ENCODE measurements at places on chromosomes 7 and 10.

- DNase-seq: no peak
These were observed 50.8 kb downstream of the CH25H start for GRCh38 chr10:89156161-89156835.

DNA sequence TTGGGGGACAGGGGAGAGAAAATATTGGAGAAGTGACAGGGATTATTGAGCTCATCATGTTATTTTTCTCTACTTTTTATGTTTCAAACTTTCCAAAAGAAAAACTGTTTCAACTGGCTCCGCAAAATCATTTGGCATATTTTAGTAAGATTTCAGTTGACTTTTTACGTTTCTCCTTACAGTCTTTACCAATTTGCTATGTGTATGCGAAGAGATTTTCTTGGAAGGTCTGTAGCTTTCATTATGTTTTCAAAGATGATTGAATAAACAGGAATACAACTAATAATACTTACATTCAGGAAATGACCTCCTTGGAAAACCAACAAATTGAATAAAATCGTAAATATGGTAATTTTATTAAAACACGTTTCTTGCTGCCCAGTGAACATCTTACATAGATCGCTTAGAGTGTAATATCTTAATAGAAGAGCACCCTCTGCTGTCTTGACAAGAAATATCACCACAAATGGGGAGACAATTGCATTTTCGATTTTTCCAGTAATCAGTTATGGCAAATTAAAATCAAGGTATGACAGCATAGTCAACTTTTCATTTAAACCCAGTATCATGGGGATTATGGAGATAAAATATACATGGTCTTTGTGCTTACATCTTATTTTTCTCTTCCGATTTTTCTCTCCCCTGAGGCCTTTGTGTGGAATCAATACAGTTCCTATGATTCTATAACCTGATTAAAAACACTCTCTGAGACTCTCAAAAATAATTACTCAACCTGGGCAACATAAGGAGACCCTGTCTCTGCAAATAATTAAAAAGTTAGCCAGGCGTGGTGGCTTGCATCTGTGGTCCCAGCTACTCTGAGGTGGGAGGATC lies 43.1 kb downstream of the MBL2 start:
- DNase-seq: no peak

- DNase-seq: no peak
These were observed 143.0 kb downstream of the KIAA1217 start for GRCh38 chr10:24351961-24352360.

DNA sequence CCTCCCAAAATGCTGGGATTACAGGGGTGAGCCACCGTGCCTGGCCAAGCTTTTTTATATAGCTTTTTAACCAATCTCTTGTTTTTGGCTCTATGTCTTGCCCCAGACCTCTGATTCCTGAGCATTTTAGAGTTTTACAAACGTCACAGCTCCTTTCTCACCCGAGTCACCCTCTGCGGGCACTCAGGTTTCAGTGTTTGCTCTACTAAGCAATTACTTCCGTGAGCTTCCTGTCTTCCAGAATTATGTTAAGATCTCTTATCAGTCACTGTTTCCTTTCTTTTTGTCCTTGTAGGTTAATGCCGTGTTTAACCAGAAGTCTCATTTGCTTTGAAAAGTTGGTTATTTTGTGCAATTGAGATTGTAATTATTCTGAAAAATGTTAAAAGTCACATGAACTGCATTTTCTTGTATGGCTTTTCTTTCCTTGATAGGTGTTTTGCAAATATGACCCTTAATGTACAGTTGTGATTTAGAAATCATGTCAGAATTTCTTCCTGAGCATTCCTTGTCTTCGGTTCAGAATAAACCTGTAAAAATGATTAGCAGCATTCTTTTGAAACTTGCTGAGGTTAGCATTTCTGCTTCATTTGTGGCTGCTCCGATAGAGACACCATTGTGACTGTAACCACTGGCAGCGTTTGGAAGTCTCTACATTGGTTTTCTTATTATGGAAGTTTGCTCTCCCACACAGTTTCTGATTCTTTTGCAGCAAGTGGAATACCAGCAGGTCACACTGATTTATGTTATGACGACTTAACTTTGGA lies 4.5 kb upstream of the HKDC1 start:
- DNase-seq: no peak

DNA sequence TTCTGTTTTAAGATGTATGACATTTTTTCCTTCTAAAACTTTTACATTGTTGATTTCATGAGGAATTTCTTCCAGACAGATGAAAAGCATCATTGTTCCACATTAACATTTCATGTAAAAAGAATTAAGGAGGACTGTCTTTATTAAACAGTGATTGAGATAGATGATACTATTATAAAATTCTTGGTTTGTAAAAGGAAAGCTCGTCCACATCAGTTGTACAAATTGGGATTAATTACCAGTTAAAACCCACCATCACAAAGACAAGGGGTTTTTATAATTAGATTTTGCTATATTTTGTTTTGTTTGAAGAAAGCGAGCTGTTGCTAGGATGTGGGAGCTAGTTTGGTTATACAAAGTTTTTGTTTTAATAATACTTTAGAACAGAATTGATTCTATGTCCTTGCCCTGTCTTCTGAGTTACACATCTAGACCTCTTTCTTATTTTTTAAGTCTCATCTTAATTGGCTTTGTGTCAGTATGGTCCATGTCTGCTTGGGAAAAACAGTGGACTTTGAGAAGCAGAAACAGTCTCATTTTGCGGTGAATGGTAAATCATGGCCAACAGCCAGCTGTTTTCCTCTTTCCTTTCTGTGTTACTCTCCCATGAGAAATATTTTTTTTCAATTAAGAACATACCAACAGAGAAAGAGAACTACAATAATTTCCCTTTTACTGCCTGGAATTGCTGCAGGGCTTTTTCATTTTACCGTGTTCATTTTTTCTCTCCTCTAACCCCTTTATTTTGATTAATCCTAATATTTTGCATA lies 3.2 kb downstream of the TES start:
- DNase-seq: no peak

Measured in activated naive CD8-positive, alpha-beta T cell treated with anti-CD3 and anti-CD28 coated beads, Interleukin-2, amount 50 U/mL, for 16 hours (primary cell).